ENCODE measurements at places on chromosomes 6 and 20.

DNA sequence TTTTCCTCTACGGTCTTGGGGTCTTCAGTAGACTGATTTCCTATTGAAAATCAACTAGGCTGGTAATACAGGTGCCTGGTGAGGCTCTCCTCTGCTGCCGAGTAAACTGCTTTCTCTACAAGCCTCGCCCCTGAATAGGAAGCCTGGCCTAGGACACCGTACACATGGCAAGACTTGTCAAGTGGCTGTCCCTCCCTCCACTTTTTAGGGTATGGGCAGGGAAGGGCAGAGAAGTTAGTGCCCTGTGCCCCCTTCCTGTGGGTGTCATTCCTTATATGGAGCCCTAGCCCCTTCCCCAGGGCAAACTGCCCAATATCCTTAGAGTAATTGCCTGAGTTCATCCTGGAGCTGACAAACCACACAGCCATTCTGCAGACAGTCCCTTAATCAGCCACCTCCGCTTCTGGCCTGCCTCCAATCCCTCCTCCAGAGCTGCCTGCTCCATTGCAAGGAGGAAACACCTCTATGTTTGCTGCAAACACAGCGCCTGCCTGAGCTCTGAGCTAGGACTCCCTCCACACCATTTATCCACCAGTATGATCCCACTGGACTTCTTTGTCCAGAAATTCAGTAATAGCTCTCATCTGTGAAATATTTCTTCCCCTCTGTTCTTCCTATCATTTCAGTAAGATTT is 93.1 kb downstream of the CHD6 start:
- H3K4me1 ChIP-seq = peaks cover 9% of the 10 kb centered on the region
- H3K4me3 ChIP-seq = no peak overlapping the region
- no peak overlapping the region for H3K27ac ChIP-seq
- DNase-seq = no peak

DNA sequence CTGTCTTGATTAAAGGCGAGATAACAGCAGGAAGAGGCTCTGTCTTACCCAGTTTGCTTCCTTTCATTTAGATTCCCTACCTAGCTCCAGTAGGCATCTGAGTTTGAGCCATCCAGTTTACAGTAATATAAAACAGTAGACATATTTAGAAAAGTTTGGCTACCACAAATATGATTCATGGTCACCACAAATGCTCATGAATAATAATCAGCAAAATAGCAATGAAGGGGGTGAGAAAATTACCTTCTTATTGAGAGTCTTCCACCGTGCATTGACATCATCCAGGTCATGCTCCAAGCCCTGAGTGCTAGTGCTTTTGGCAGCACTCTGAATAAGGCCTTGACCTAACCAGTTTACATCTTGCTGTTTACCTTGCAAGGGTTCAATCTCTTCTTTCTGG is 106.2 kb downstream of the DST start:
- no peak overlapping the region for H3K27ac ChIP-seq
- no peaks in the 10 kb centered on the region for H3K27me3 ChIP-seq
- no peak overlapping the region for H3K4me3 ChIP-seq
- DNase-seq = no peak
- no peaks in the 10 kb centered on the region for H3K4me1 ChIP-seq

- H3K4me3 ChIP-seq = no peak overlapping the region
- H3K36me3 ChIP-seq = no peaks in the 10 kb centered on the region
- H3K4me1 ChIP-seq = no peaks in the 10 kb centered on the region
These were observed 18.4 kb upstream of the RPN2 start for GRCh38 chr20:37160683-37161082.

DNA sequence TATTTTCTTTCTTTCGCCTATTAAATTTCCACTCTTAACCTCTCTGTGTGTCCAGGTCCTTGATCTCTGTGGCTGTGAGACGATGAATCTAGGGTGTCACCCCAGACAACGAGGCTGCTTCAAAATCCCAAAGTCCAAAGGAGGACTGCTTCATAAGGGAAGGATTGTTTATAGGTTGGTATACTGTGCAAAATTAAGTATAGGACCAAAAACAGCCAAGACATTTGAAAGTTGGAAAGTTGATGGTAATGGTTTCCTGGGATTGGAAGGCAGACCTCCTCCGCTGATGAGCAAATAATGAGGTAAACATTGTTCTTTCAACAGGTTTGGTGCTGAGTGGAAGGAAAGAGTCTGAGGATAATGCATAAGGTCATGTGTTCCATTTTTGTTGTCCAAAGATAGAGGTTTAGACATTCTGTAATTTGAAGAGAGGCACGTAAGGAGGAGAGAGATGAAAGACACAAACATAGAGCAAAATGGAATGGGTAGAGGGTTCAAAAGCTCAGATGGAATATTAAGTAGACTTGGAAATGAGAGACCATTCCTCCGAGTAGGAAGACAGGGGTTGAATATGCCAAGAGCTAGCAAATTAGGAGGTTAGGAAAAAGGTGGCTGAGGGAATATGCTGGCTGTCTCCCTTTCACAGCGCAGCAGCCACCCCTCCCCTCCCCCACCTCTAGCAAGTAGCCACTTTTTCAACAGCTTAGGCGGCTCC is 24.8 kb downstream of the ZNF311 start:
- peaks cover 6% of the 10 kb centered on the region for H3K36me3 ChIP-seq
- peaks cover 55% of the 10 kb centered on the region for H3K27me3 ChIP-seq
- no peak overlapping the region for H3K27ac ChIP-seq
- peak; percentile 28 for DNase-seq
- H3K4me1 ChIP-seq = peaks cover 54% of the 10 kb centered on the region

- DNase-seq = no peak
- H3K4me3 ChIP-seq = no peak overlapping the region
- H3K27me3 ChIP-seq = peaks cover 3% of the 10 kb centered on the region
- H3K36me3 ChIP-seq = no peaks in the 10 kb centered on the region
- H3K4me1 ChIP-seq = peaks cover 16% of the 10 kb centered on the region
These were observed 1.7 kb downstream of the NUDT3 start for GRCh38 chr6:34390531-34391472.

GRCh38 chr6:25287941-25288340 is 8.8 kb downstream of the CARMIL1 start:
- DNase-seq = no peak
- no peak overlapping the region for H3K27ac ChIP-seq
- H3K36me3 ChIP-seq = no peaks in the 10 kb centered on the region
- no peaks in the 10 kb centered on the region for H3K27me3 ChIP-seq
- H3K4me3 ChIP-seq = no peak overlapping the region

Measured in activated naive CD4-positive, alpha-beta T cell treated with anti-CD3 and anti-CD28 coated beads, Interleukin-2, amount 10 ng/mL, durations not matched to agents 7 days and 5 days (primary cell).